SJSA1 (cell line): ENCODE measurements at places on chromosomes 13 and 19. TPM values are rescaled to one million over a fixed set of nuclear protein-coding genes. Genes with fewer than 3 reads are reported as not detected.

DNA sequence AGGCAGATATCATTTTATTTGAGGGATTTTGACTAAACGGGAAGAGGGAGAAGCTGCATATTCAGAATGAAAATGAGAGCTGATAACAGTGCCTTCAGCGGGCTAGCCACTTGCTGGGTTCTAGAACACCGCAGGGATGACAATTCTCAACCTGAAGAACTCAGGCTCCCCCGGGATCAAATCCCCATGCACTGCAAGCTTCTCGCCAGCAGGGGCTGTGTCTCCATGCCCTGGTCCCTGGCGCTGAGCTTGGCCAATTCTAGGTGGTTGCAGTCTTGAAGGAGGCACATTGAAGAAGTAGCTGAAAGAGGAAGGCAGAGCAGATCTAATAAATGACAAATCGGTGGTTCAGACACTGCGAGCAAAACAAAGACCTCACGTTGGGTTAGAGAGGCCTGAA is 128.7 kb downstream of the UQCRFS1 start:
- H3K27ac ChIP-seq, result no peak overlapping the region
- no peaks in the 10 kb centered on the region for H3K27me3 ChIP-seq
- DNase-seq, result no peak
- no peaks in the 10 kb centered on the region for H3K4me1 ChIP-seq
- H3K4me3 ChIP-seq, result no peak overlapping the region

- H3K36me3 ChIP-seq, result peaks cover 32% of the 10 kb centered on the region
- no peaks in the 10 kb centered on the region for H3K27me3 ChIP-seq
- no peak for DNase-seq
- H3K27ac ChIP-seq, result peak overlapping the region; percentile 94
- H3K4me3 ChIP-seq, result peak overlapping the region; percentile 93
Observed at GRCh38 chr13:44576351-44577235, 463 bp upstream of the TSC22D1 start.

PRTN3 gene
- not detected in 2 replicates for total RNA-seq

DNA sequence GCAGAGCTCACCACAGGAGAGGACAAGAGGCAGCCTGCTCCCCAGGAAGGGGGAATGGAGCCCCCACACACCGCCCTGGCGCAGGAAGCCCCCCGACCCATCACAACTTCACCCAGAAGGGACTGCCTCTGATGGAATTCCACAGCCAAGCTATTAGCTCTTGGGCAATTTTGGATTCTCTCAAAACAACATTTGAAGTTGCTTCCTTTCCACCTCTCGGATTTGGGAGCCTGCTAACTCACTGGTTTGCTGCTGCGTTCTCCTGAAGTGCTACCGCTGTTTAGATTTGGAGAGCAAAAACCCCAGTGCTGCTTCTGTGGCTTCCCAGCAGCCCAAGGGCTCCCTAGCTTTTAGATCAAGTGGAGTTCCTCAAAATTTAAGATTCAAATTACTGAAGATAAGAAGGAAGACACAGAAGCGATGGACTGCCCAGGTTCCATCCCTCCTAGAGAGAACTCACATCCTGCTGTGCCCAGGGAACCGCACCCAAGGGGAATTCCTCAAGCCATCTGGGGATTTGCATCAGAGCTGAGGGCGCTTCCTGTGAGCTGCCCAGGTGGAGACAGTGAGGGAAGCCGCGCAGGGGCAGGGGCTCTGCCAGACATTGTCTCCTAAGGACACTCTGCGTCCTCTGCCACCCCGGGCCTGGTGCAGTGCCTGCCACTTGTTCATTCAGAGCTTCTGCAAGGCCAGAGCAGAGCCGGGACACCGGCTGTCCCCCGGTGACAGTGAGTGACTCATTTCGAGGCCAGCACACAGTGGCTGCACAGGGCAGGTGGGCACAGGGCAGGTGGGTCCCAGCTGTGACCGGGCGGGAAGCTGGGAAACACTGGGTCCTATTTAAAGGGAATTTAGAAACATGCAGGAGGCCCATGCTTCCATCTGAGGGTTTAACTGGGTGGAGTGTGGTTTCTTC is 45.5 kb downstream of the COL4A1 start:
- peak; percentile 52 for DNase-seq
- no peak overlapping the region for H3K4me3 ChIP-seq
- no peaks in the 10 kb centered on the region for H3K27me3 ChIP-seq
- H3K4me1 ChIP-seq, result peaks cover 71% of the 10 kb centered on the region
- 0 out of 2 replicates have a peak overlapping the region, but pooled peaks have one; percentile 6 for H3K27ac ChIP-seq

SRRM5 gene
- total RNA-seq, result not detected in 2 replicates

OVOL3 gene
- not detected in 2 replicates for total RNA-seq

DNA sequence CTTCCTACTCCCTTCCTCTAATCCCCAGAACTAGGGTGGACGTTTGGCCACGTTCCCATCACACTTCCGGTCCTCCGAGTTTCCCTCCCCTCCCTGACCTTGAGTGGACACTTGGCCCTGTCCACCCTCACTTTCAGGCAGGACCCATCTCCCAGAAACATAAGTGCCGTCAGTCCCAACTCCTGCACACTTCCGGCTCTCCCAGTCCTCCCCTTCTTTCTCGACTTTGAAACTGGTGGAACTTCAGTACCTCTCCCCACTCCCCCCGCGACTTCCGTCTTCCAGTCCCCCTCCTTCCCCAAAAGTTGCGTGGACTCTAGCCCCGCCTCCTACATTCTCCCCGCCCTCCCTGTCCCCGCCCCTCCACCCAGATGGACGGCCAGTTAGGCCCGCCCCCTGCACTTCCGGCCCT is 278 bp upstream of the ZNF274 start:
- no peak for DNase-seq
- H3K4me3 ChIP-seq, result peak overlapping the region; percentile 64
- no peaks in the 10 kb centered on the region for H3K4me1 ChIP-seq
- H3K36me3 ChIP-seq, result peaks cover 26% of the 10 kb centered on the region

DNA sequence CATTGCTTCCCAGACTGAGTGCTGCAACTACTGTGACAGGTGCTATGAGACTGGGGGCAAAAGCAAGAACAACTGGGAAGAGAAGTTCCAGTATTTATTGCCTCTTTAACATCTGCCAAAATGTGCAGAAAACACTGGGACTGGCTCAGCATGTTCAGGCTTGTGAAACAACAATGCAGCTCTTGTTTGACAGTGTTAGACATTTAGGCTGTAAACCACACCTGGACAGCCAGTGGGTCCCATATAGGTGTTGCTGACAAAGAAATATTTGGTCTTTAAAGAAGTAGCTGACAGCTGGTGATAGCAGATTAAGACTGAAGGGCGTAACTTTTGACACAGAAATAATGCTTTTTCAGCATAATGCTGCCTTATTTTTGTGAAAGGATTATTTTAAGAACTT is 88.1 kb downstream of the STOML3 start:
- no peak for DNase-seq
- H3K27ac ChIP-seq, result no peak overlapping the region
- H3K27me3 ChIP-seq, result no peaks in the 10 kb centered on the region
- H3K4me1 ChIP-seq, result no peaks in the 10 kb centered on the region

- H3K4me3 ChIP-seq, result no peak overlapping the region
- peaks cover 28% of the 10 kb centered on the region for H3K4me1 ChIP-seq
- DNase-seq, result no peak
- no peaks in the 10 kb centered on the region for H3K27me3 ChIP-seq
- H3K27ac ChIP-seq, result no peak overlapping the region
Observed at GRCh38 chr19:8643860-8644653, 13.6 kb downstream of the NFILZ start.

DNA sequence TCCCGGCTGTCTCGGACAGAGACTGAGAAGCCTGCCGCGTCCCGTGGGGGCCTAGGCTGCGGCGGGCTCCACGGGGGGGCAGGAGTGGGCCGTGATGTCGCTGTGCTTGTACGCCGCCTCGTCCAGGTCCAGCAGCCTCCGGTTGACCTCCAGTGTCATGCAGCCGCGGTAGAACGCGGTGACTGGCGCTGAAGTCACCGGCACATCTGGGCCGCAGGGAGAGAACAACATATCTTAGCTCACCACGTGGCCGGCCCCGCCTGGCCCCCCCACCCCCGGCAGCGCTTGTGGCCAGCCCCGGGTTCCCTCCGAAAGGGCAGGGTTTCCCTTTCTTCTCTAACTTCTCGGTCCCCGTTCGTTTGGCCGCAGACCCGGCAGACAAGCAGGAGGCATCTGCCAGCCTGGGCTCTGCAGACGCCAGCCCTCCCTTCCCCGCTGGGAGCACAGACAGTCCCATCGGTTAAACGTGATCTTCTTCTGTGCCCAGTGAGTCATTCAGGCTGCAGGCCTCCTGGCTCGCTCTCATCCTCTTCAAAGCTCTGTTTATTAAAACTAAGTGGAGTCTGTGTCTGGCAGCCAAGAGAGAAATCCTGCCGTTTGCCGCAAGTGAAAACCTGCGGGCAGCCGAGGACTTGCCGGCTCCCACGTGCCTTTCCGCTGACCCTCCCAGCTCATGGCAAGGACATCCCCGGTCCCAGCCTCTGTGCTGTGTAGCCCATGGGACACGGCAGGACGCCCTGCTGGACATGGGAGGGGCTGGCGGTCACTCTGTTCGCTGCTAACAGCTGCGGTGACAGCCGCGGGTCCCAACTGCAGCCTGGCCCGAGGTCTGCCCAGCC is 42.8 kb downstream of the GAS6 start:
- DNase-seq, result peak; percentile 92
- peak overlapping the region; percentile 3 for H3K4me3 ChIP-seq
- peak overlapping the region; percentile 60 for H3K27ac ChIP-seq
- peaks cover 36% of the 10 kb centered on the region for H3K4me1 ChIP-seq
- no peaks in the 10 kb centered on the region for H3K27me3 ChIP-seq

- no peaks in the 10 kb centered on the region for H3K4me1 ChIP-seq
- H3K4me3 ChIP-seq, result no peak overlapping the region
- no peak for DNase-seq
Observed at GRCh38 chr13:27997904-27998522, 9.5 kb upstream of the URAD start.

DNA sequence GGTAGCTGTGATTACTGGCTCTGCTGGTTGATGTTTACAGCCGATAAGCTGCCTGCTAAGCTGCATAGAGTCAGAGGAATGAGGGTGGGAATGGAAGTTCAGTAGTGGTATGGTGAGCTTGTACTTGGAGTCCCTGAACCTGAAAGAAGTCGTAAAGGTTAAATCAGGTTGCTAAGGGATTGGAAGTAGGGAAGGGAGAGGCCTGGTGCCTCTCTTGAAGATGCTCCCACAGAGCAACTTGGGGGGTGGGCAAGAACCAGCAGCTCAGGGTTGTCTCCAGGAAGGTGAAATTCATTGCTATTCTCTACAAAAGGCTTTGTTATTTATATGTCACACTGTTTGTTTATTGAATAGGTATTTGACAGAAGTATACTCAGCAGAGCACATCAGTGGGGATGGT is 73.8 kb upstream of the OLFM4 start:
- no peaks in the 10 kb centered on the region for H3K27me3 ChIP-seq
- no peaks in the 10 kb centered on the region for H3K36me3 ChIP-seq
- no peak overlapping the region for H3K4me3 ChIP-seq
- DNase-seq, result no peak
- H3K4me1 ChIP-seq, result no peaks in the 10 kb centered on the region

MAMSTR gene
- 0.16 TPM in 1 of 2 replicates, not detected in the other for total RNA-seq

GRCh38 chr13:39385621-39386231 is 217.3 kb downstream of the LHFPL6 start:
- H3K4me1 ChIP-seq, result peaks cover 13% of the 10 kb centered on the region
- no peak overlapping the region for H3K27ac ChIP-seq
- H3K27me3 ChIP-seq, result no peaks in the 10 kb centered on the region
- DNase-seq, result peak; percentile 24
- H3K36me3 ChIP-seq, result no peaks in the 10 kb centered on the region
- H3K4me3 ChIP-seq, result no peak overlapping the region

- no peak overlapping the region for H3K4me3 ChIP-seq
- no peak overlapping the region for H3K27ac ChIP-seq
- no peak for DNase-seq
- H3K27me3 ChIP-seq, result no peaks in the 10 kb centered on the region; the same call in none of the 2 replicates
- no peaks in the 10 kb centered on the region for H3K36me3 ChIP-seq
Observed at GRCh38 chr19:2634228-2634951, 68.1 kb downstream of the GNG7 start.
